A549 treated with AZD2906 at 1 μM for 4 hours (cell line): ENCODE measurements at places on chromosomes 6 and 20. TPM values are rescaled to one million over a fixed set of nuclear protein-coding genes. Genes with fewer than 3 reads are reported as not detected.

WFDC2 gene
- total RNA-seq: 0.15 to 0.32 TPM in 2 of 5 replicates, not detected in the others

ANKRD66 gene
- not detected in 5 replicates for total RNA-seq

SLC2A10 gene
- total RNA-seq: not detected in 5 replicates

CDH22 gene
- 0.02 to 0.10 TPM (median 0.03 TPM) in 4 of 5 replicates, not detected in the other for total RNA-seq

NOTCH4 gene
- 0.60 to 0.95 TPM (median 0.81 TPM) in 5 replicates for total RNA-seq
